ENCODE measurements at places on chromosomes 12 and 14.

- no peak for DNase-seq
Observed at GRCh38 chr12:7905071-7905470, 30.9 kb downstream of the SLC2A3 start.

GRCh38 chr12:116194935-116195431 is 82.5 kb downstream of the MED13L start:
- no peak for DNase-seq

- no peak for DNase-seq
Observed at GRCh38 chr14:95222151-95222631, 64.9 kb upstream of the DICER1 start.

DNA sequence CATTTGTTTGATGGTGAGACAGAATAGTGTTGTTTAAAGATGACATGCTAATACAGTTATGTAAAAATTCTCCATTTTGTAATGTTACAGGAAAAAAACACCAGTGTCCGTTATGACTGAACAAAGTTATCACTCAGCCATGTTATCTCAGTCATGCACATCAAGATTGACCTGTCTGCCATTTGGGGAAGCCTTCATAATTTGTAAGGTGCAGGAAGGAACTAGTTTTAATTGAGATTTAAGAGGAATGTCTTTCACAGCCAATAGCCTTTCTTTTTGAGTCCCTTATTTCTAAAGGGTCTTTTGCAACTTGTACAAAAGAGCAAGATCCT is 432.2 kb downstream of the RAD51B start:
- no peak for DNase-seq

- DNase-seq: no peak
Observed at GRCh38 chr14:103070971-103071542, 13.0 kb upstream of the LBHD2 start.

- no peak for DNase-seq
Observed at GRCh38 chr12:65208964-65209654, 39.7 kb downstream of the LEMD3 start.

DNA sequence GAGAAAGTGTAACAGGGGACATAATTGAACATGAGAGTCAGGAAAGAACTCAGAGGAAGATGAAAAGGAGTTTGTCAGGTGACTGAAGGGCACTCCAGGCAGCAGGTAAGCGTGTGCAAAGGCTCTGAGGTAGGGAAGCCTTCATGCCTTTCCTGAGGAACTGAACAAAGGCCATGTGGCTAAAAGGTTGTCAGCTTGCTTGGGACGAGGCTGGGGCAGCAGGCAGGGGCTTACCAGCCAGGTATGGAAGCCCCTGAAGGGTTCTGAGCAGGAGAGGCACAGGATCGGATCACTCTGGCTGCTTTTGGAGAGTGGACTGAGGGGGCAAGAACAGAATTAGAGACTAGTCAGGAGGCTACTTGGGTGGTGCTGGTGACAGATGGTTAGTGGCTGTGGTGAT is 5.2 kb downstream of the LPCAT3 start:
- DNase-seq: no peak

DNA sequence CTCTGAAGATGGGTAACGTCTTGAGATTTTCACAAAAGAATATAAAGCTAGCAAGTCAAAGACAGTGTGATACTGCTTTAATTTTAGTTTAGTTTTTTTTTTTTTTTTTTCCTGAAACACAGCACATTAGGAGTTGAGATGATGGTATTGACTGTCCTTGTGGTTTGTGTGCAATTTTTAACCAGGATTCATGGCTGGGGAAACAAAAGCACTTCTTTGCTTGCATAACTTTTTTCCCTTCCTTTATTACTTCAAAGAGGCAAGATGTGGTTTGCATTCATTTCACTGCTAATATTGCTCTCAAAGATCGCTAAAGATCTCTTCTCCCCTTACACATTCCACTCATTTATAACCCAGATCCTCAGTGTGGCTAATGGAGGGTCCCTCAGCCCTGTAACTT is 157.1 kb upstream of the PZP start:
- DNase-seq: no peak

DNA sequence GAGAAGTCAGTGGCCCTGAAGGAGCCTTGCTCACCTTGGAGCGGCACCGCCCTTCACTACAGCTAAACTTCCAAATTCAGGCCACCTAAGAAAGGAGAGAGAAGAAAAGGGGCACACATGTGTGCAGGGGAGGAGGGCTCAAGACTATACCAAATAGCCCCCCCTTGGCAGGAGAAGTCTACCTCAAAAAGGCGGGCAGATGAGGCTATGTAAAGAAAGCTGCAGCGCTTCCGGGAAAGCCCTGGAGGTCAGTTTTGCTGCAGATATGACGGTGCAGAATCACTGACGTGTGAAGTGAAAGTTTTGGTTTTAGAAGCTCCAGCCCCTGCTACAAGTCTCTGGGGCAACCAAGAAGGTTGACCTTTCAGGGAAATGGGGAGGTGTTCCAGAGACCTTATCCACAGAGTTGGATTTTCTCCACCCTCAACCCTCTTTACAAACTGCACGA is 48.2 kb upstream of the PNMA1 start:
- DNase-seq: no peak

DNA sequence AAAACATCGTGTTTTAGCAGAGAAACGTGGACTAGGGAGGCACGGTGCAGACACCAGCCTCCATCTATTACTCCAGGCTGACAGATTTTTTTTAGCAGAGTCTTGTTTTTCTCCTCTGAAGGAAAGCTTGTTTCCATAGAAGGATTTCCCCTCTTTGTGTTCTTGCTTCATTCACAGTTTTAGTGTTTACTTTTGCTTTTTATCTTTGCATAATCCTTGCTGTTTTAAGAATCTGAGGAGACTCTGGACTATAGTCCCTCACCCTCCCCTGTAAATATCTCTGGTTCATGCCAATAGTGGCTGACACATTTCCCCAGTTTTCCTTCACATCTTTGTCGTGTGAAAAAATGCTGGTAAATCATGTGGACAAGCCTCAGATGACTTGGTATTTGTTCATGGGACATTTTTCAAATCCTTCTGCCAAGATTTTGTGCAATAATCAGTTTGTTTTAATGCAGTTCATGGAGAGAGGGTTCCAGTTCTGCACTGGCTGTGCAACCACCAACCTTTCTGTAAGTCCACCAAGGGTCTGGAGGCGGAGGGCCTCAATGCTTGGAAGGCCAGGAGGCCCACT is 39.9 kb upstream of the TMCC3 start:
- no peak for DNase-seq

GRCh38 chr14:86311151-86311550 is 781.2 kb downstream of the FLRT2 start:
- DNase-seq: no peak

DNA sequence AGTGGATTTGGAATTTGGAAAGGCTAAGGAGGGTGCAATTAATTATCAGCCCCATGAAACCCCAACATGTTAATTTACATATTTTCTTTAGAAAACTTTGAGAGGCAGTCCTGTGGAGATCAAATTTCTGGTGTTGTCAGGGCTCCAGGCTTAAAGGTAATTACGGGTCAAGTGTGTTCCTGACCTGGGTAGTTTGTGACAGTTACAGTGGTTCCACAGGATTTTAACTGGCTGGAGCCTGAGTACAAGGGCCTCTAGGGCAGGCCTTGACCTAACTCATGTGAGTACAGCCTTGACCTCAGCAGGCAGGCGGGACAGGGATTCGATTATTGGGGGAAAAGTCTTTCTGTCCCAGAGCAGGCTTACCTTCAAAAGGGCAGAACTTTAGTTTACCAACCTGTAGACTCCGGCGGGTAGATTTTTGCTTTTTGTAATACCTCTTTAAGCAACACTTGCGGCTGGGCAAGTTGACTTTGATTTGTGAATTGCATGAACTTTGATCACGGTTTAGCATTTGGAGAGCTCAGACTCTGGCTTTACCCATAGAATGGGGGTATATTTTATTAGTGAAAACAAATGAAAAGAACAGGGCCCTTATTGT is 8.4 kb upstream of the PPTC7 start:
- DNase-seq: no peak

DNA sequence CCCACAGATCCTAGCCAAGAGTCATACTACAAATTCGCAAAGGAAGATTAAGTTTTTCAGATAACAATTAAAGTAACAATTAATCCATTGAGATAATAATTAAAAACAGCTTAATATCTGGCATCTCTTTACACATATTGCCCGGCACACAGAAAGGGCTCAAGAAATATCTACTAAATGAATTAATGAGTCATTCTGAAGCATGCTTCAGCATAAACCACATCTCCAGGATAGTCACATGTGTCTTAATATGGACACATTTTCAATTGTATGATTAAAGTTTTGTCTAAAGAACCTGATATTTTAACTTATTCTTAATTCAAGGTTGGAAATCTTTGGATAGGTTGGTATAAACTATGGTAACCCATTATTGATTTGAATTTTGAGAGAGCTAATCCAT is 9.6 kb downstream of the ITPR2 start:
- no peak for DNase-seq

DNA sequence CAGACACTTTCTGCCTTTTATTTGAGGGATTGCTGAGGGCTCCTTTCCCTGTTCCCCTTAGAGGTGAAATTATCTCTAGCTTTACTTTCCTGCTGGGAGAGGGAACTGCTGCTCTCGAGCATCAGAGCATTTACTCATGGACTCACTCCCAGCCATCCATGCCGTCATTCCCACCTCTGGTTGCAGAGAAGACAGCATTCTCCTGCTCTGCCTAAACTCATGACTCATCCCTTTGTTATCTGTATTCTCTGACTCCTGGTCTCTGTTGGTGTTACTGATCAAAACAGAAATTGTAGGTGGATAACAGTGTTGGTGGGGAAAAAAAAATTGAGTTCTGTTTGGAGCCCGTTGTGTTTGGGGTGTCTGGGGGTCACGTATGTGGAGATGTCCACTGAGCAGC is 159.3 kb downstream of the TTC8 start:
- no peak for DNase-seq

DNA sequence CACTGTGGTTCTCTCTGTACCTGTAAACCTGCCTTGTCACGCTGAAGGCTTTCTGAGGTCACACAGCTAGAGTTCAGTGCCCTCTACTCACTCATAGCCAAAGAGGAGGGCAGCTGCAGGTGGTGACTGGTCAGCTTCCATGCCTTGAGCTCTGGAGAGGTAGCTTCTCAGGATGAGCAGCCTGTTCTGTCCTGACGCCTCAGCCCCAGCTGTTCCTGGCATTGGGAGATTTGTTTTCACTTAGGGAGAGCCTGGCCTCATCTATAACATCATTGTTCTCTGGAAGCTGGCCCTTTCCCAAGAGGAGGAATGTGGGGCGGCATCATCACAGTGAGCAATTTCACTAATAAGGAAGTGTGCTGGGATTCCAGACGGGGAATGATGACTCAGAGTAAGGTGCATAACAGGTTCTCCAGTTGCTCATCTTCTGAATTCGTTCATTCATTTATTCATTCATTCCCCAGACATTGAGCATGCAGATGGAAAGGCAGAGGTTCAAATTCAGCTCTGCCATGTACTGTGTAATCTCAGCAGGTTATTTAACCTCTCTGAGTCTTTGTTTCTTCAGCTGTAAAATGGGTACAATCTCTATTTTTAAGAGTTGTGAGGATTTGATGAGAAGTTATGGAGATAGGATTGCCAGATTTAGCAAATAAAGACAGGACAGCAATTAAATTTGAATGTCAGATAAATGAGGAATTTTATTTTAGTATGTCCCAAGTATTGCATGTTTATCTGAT is 255.8 kb upstream of the CRY1 start:
- no peak for DNase-seq

GRCh38 chr12:120810021-120810420 is 84.4 kb downstream of the ACADS start:
- DNase-seq: no peak

GRCh38 chr14:68418174-68419118 is 374.4 kb downstream of the ZFP36L1 start:
- no peak for DNase-seq

DNA sequence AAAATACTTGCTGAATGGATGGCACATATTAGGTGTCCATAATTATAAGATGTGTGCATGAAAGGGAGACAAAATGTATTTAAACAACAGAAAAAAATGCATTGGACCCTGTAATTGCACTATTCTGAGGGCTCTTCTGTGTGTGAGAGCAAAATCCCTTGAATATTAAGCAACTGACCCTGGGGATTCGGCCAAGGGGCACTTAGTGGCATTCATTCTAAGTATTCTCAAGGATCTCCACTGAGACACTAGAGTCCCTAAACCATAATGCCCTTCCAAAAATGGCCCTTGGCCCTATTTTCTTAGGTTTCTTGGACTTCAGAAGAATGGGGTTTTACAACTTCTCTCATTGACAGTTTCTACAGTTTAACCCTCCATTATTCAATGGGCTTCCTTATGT is 388.6 kb downstream of the GLT1D1 start:
- no peak for DNase-seq

GRCh38 chr14:75751296-75751695 is 90.2 kb downstream of the TTLL5 start:
- DNase-seq: no peak

DNA sequence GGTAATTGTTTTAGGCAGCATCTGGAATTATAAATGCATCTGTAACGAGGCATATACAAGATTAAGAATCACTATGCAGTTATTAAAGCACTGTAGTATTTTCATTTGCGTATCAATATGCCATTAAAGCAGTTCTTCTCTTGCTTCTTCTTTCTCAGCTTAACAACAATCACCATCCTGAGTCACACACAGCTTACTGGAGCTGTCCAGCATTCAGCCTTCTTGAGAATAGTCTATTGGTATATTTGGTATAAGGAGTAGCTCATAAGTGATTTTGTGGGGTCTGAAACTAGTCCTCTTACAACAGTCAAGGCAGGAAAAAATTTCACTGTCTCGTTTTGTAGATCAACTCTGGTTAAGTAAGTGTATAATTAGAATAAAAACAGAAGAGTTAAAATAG is 523.0 kb upstream of the FOXG1 start:
- DNase-seq: no peak

- no peak for DNase-seq
Observed at GRCh38 chr12:75837700-75838099, 193.9 kb downstream of the PHLDA1 start.

DNA sequence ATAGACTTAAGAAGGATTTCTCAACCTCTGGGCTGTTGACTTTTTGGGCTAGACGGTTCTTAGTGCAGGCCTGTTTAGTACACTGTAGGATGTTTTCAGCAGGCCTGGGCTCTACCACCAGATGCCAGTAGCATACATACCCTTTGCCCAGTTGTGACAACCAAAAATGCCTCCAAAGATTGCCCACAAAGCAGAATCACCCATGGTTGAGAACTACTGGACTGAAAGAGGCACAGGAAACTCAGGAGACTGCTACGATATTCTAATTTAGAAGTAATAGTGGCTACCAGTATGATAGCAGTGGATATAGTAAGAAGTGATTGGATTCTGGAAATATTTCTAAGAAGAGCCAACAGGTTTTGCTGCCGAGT is 15.5 kb downstream of the SLC35E3 start:
- DNase-seq: no peak

- no peak for DNase-seq
Observed at GRCh38 chr12:93275589-93275988, 102.1 kb upstream of the NUDT4 start.

DNA sequence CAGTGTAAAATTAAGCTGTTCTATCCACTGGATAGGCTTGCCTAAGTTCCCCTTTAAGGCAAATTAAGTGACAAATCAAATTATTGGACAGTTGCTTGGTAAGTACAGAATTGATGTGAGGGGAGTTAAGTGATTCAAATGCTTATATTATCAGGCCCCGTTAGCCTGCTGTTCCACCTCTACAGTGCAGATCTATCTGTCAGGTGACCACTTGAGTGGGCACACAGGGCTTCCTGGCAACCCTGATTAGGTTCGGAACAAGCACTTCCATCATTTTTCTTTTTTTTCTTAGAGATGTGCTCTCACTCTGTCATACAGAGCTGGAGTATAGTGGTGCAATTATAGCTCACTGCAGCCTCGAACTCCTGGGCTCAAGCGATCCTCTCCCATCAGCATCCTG is 453.8 kb downstream of the RAD51B start:
- no peak for DNase-seq
